NCI-H69 (cell line): ENCODE measurements at places on chromosomes 1 and 21.

GRCh38 chr1:182368903-182369302, 22.7 kb downstream of the GLUL start:
- DNase-seq: no peak

DNA sequence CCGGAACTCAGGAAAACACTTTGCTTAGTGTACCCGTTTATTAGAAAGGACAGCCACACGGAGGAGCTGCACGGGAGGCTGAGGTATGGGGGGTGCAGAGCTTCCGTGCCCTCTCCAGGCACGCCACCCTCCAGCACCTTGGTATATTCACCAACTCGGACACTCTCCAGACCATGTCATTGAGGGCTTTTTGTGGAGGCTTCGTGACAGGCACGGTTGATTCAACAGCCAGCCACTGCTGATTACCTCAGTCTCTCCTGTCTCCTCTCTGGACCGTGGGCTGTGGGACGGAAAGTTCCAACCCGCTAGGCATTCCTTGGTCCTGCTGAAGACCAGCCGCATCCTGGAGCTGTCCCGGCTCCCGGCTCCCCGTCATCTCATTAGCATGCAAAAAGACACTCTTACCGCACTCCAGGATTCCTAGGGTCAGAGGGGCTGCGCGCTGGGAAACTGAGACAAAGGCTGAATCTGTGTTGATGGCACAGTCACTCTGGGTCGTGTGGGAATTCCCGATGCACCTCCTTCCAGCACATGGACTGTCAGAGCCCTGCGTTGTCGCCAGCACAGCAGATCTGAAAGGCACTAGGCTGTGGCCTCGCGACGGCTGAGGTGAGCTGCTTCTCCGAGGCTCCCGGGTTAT, 65.6 kb downstream of the PRKCZ start:
- peak; percentile 6 for DNase-seq

DNA sequence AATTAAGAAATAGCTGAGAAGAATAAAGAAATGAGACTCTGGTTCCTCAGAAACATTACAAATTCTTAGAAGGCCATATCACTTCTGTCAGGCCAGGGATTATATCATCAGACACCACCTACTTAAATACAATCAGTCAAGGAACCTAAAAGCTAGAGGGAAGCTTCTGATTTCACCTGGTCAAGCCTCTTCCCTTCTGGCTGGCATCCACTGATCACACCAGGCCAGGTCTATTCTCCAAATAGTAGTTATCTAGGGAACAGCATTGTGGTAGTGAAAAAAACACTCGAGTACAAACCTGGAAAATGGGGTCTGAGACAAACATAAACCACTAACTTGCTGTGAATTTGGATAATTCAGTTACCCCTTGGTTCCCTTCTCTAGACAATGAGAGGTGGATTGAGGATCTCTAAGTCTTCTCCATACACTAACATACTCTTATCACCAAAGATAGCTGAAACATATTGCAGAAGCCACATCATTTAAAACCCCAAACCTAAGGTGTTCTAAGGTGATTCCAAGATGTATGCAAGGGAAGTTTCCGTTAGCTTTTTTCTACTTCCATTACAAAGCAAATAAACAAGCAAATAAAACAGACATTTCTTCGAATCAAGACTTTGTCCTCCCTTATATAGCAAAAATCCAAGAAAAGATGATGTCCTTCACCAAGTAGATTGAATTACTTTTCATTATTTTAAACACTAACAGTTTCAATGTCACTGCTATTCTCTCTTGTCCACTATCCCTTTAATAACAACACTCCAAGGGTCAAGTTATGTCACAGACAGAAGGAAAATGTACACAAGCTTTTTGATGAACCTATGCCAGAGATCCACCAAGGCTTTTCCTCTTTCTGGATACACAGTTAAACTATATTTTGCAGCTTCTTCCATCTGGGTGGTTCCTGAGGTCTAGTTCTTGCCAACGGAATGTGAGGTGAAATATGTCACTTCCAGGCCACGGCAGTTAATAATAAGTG, 212.9 kb downstream of the KCNH1 start:
- no peak for DNase-seq

GRCh38 chr21:32958288-32959002, 67.3 kb upstream of the OLIG2 start:
- DNase-seq: no peak

GRCh38 chr1:174761335-174761734, 238.4 kb upstream of the CACYBP start:
- DNase-seq: no peak

DNA sequence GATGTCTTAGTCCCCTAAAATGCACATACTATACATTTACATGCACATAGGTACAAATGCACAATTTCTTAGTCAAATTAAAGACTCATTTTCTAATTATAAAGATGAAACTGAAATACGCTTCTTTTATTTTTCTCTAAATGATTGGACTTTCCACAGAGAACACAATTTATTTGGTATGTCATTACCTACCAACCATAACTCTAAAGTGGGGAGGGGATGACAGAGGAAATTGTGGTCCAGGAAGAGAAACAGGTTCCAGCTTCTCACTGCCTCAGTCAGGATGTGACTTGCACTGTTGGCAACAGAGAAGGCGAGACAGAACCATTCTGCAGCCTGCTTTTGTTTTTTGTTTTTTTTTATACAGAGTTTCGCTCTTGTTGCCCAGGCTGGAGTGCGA, 1189.2 kb downstream of the PLA2G4A start:
- DNase-seq: no peak

GRCh38 chr1:104295511-104295910, 545.8 kb downstream of the AMY1C start:
- peak; percentile 89 for DNase-seq

- no peak for DNase-seq
Measured at GRCh38 chr1:226846786-226847185, 23.6 kb upstream of the PSEN2 start.

GRCh38 chr1:91080650-91081049, 58.8 kb upstream of the ZNF644 start:
- no peak for DNase-seq

GRCh38 chr1:150578272-150579109, 919 bp downstream of the MCL1 start:
- peak; percentile 87 for DNase-seq

GRCh38 chr1:156276532-156276931, 6.1 kb downstream of the SMG5 start:
- no peak for DNase-seq

DNA sequence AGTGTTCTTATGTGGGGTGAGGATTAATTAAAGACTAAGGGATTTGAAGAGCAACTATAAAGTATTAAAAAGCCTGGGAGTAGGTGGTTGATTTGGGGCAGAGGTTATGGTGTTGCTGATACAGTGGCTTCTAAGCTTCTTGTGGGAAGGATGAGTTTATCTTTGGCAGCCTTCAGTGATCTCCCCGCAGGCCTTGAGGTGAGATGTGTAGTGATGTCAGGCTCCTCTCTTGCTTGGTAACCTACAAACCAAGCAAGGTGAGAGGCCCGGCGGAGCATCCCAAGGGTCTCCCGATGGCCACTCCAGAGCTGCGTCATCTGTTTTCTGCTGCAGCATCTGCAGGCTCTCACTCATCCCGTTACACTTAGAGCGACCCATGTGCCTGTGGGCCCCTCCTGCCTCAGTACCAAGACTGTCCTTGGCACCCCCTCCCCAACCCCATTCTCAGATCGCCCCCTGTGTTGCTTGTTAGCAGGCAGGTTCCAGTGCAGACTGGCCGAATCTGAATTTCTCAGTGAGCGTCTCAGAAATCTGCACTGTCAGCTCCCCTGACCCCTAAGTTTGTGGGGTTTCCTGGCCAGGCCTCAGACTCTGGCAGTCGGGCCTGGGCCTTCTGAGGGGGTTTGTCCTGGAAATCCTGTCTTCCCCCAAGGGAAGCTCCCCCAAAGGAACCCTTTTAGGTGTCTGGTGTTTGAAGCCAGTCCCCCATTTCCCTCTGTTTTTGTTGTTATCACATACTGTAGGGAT, 77.9 kb downstream of the GALNT2 start:
- no peak for DNase-seq

DNA sequence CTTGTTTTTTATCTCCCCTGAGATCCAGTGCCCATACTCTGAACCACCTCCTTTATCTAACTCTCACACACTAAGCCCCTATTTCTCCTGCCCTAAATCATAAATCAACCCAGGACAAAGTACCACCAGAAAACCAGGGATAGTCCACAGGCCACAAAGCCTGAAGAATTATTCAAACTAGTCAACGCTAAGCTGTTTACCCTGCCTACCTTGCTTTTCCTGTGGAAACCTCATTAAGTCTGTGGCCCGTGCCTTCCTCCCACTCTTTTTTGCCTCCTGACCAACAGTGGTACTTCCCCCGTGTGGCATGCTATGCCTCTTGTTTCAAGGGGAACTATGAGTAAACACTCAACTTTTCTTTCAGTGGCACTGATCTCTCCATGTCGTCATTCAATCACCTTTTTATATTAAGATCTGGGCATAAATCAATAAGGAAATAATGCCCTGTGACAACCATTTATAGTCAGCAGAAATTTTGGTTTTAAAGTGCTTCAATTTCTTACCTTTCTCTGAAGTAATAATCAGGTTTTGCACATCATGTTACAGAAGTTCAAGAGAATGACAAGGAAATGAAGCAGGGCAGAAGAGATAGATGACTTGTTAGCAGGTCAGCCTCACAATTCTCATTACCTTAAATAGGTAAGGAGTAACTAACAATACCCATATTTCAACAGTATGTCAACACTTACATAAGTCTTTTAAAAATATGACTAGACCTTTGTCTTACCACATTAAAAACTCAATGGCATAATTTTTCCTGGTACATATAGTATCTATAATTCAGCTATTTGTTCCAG, 32.1 kb downstream of the EYA3 start:
- DNase-seq: no peak
